ENCODE measurements at places on chromosomes 7 and 10.

DNA sequence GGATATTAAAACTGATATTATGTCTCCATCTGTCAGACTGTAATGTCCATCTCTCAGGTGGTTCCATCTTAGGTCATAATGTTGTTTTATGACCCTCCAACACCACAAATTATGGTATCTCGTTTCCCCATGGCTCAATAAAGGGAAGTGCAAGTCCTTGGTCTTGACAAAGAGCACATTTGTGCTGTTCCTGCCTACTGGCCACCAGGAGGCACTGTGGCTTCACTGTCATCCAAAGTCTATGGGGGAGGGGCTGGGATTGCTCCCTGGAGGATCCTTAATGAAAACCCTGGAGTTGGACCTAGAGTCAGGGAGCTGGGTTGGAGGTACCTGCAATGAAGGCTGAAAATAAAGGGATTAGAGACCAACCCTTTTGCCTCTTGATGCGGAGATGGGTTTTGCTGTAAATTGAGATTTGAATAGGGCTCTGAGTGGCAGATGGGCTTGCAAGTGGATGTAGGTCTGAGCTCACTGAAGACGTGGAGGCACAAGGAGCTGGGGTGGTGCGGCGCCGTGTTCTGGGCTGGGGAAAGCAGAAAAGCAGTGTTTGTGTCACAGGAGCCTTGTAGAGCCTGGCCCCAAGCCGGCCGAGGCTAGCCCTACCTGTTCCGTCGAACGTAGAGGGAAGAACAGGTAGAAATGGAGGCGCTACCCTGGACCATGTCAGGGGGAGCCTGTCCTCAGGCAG lies 180.5 kb upstream of the PRSS58 start:
- peak; percentile 70 for DNase-seq

- no peak for DNase-seq
Observed at GRCh38 chr10:30018496-30018895, 40.9 kb downstream of the JCAD start.

- DNase-seq = no peak
Observed at GRCh38 chr7:130221746-130222145, 14.1 kb downstream of the SSMEM1 start.

DNA sequence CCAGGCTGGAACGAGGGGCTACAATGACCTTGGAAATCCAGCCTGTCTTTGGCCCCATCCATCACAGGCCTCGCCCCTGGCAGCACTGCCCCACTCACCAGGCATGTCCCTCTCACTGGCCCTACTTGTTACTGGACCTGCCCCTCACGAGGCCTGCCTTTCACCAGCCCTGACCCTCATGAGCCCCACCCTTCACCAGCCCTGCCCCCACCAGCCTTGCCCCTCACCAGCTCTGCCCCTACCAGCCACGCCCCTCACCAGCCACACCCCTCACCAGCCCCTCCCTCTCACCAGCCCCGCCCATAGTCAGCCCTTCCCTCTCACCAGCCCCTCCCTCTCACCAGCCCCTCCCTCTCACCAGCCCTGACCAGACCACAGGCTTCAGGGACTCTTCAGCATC lies 57.8 kb downstream of the COL26A1 start:
- no peak for DNase-seq

GRCh38 chr10:58868736-58869435 lies 307.6 kb upstream of the PHYHIPL start:
- peak; percentile 56 for DNase-seq

DNA sequence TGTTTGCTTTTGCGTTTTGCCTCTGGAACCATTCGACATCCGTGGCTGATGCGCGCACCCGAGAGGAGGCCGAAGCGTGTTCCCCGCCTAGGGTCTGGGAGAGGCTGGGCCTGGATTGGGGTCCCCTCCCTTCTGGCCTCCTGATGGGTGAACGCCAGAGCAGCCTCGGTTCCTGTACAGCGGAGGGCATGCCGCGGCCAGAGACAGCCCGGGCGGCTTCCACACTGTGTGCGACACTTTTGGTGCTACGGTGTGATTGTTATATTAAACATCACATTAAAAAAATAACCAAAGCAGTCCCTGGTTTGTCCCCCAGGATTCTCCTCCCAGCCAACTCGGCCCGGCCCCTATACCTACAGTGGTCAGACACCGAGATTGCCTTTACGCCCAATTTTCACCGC lies 3.7 kb upstream of the HOXA7 start:
- DNase-seq = no peak

DNA sequence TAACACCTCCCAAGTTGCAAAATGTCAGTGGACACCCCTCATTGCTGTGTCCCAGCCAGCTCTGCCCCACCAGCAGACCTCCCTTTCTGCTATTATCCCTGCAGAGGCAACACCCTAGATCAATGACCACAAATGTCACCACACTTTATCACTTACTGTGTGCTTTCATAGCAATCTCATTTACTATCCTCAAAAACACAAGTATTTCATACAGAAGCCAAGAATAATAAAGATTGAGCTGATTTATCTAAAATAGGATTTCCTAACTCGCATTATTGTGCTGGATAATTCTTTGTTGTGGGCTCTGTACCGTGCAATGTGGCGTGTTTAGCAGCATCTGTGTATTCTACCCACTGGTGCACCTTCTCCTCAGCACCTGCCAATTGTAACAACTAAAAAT lies 13.2 kb upstream of the ABCB5 start:
- no peak for DNase-seq

GRCh38 chr10:67802767-67803538 lies 35.0 kb downstream of the DNAJC12 start:
- DNase-seq = no peak

DNA sequence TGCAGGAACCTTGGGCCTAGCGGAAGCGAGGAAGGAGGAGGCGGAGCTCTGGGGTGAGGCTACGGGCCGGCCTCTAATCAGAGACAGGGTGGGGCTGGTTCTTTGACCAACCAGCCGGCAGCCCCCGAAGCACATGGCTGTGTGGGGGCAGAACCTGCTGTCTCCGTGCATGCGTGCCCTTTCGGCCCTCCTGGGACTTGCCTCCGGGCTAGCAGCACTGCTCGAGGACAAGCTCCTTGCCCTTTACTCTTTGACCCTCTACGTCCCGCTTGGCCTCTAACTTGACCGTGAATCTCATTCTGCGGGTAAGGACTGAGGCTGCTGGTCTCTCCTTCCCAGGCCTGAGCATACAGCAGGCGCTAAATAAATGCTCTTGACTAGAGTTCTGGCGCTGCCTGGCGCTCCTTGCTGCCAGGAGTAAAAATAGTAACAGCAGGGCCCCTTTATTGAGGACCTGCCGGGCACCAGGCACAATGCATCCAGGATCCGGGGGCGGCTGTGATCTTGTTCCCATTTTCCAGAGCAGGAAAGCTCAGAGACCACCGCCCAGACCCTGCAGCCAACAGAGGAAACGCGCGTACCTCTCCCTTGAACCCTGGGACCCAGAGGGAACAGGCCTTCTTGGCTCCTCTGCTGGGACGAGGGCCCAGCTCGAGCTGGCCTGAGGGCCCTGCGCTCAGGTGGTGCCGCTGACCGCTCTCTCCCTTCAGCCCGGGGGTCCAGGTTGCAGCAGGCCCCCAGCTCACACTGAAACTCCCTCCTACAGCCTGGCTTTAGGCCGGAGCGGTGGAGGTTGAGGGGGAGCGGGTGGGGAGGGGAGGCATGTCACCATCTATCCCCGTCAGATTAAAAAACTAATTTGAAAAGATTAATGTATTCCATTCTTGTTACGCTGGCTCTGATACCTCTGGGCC lies 2.7 kb upstream of the COMTD1 start:
- no peak for DNase-seq

DNA sequence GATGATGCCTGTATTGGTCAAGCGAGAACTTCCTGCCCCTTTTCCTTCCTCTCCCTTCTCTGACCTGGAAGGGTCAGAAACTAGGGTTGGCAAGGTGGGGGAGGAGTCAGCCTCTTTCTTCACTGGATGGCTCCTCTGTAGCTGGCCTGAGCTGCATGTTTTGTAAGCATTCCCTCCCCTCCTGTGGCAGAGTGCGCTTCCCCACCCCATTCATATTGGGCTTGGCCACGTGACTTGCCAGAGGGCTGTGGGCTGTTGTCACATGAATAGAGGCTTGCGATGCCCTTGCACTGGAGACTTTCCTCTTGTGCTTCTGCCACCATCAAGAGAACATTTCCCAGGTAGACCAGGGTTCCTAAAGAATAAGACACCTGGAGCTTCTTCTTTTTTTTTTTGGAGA lies 111.3 kb upstream of the PODXL start:
- no peak for DNase-seq

Data from EH (cell line).